ENCODE measurements at places on chromosomes 6 and 20.

DNA sequence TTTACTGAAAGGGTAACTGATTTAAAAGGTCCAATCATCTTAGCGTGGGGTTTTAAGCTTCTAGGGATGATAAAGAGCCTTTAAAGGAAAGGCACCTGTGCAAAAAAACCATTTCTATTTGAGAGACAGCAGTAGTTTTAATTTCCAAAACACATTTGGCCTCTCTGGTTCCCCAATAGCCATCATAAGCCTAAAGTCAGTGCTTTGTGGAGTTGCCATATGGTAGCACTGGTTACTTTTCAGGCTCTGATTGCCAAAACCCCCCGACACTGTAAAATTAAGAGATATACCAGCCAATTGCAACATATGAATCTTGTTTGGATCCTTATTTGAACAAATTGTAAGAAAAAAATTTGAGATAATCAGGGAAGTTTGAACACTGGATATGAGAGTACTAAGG is 44.6 kb downstream of the TP53INP2 start:
- DNase-seq = no peak

GRCh38 chr20:1854246-1854645 is 41.0 kb upstream of the SIRPA start:
- no peak for DNase-seq

GRCh38 chr6:72724545-72724944 is 102.7 kb downstream of the KCNQ5 start:
- DNase-seq = no peak

- DNase-seq = no peak
These were observed 295.3 kb downstream of the PRL start for GRCh38 chr6:22001396-22002027.

DNA sequence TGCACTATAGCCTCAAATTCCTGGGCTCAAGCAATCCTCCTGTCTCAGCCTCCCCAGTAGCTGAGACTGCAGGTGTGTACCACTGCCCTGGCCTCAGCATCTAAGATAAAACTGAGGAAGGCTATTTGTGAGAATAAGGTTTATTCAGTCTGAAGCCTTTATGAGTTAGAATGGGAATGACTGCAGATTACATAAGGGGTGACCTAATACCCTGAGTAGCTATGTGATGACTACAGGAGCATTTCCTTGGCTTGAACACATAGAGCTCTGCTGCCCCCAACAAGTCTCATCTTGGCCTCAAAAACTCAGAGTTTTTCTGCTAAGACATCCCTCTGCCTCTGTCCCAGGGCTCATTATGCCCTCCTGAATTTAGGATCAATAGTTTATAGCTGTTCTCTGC is 7.6 kb downstream of the GSS start:
- no peak for DNase-seq

GRCh38 chr6:161048641-161049040 is 57.1 kb downstream of the MAP3K4 start:
- DNase-seq = no peak

GRCh38 chr6:158330016-158330415 is 17.8 kb downstream of the TULP4 start:
- DNase-seq = no peak

- DNase-seq = no peak
These were observed 170.8 kb upstream of the PHACTR1 start for GRCh38 chr6:12545619-12546409.

- DNase-seq = no peak
These were observed 45.6 kb upstream of the SGK1 start for GRCh38 chr6:134363323-134364039.

GRCh38 chr6:126897758-126898157 is 220.7 kb upstream of the RSPO3 start:
- no peak for DNase-seq

DNA sequence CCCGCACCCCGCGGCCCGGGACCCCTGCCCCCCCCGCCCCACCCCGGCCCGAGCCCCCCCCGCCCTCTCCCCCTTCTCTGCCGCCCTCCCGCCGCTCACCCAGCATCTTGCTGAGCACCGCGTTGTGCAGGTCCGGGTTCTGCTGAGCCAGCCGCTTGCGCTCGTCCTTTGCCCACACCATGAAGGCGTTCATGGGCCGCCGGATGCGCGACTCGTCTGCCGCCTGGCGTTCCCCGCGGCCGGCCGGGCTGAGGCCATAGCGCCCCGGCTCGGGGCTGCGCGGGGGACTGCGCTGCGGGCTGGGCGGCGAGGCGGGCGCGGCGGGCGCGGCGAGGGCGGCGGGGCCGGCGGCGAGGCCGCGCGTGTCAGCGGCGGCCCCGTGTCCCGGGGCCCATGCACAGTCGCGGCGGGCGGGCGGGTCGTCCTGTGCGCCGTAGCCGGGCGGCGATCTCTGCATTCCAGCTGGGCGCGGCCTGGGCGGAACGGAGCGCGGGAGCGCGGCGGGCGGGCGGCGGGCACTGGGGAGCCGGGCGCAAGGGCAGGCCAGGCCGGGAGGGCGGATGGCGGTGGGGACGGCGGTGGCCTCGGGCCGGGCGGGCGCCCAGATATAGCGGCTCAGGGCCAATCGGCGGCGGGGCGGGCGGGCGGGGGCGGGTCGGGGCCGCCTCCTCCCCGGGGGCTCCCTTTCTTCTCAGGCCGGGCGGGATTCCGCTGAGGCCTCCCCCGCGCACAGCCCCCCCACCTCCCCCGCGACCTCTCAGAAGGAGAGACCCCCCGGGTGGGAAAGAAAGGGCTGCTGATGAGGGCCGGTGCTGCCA is at the start of gene SOX18:
Gene SOX18 (minus strand): TSS at position 580 of the 818 bp plus-strand sequence. CDS start 123 bp downstream, at position 457.
- DNase-seq = no peak

DNA sequence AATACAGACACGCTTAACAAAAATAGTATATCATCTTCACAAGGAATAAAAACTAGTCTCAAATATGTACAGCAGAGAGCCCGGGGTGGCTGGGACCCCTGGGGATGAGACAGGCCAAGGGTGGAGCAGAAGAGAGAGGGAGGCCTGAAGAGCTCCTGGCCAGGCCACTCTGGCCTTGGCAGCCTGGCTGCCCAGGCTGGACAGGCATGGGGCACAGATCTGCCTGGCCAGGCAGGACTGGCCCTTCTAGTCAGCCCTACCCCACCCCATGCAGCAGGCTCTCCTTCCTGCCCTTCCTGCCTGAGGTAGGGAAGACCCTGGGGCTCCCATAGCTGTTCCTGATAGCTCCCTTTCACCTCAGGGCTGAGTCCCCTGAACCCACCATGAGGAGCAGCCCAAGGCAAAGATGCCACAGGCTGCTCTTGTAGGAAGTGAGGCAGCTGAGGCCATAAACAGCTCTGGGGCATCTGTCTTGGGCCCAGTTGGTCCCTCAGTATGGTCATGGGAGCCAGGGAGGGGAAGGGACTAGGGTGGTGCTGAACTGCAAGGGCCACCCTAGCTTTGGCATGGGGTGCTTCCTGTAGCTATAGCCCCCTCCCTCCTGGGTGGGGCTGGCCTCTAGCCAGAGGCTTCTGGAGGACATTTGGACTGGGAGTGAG is 27.1 kb downstream of the COX4I2 start:
- no peak for DNase-seq

- DNase-seq = no peak
These were observed 111.9 kb downstream of the SCML4 start for GRCh38 chr6:107712237-107712664.

- DNase-seq = no peak
These were observed 60.1 kb downstream of the QKI start for GRCh38 chr6:163474581-163474980.

GRCh38 chr20:36043441-36043840 is 75.1 kb downstream of the CNBD2 start:
- DNase-seq = no peak

DNA sequence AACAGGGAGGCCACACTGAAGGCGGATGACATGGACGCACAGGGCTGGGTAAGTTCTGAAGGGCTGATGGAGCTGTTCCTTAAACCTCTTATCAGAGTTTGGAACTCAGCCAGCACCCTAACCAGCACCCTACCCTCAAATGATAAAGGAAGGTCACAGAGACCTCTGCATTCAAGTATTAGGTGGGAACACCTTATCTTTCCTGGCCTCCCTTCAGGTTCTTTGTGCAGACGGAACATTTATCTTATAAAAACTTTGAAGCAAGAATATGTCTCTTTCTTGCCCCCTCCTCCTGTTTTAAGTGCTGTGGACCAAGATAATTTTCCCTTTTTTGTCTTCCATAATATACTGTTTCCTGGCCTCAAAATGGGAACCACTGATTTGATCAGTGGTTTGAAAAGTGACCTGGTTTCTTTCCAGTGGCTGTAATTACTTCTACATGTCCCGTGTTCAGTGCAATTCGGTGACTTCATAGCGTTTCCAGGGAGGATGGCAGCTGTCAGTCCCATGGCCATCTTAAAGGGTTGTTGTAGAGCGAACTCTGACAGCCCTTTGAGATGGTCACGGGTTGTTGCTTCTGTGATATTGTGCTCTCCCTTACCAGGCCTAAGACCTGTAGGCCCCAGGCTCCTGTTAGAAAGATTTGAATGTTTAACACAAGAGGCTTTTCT is 213.2 kb upstream of the MYLIP start:
- no peak for DNase-seq

- DNase-seq = no peak
These were observed 143.9 kb downstream of the BCAS1 start for GRCh38 chr20:53926428-53927028.

- no peak for DNase-seq
These were observed 5.8 kb downstream of the HMGA1 start for GRCh38 chr6:34242252-34243130.

DNA sequence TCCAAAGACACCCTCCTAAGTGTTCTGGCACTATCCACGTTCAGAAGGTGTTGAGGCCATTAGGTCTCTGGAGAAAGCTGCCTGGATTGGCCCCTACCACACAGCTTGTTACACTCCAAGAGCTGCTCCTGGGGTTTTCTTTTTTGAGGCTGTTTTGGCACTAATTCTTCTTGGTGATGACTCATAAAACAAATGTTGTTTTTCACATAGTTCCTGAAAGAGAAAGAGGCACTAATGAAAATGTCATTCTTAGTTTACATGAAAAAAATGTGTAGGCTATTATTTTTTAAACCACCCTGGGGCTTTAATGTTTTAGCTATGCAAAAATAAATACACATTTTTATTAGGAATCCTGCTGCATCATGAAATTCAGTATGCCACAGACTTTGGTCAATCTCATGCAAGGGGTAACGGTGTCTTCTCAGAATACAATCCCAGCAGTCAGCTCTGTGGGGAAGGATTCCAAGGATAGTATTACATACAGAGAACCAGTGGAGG is 38.1 kb downstream of the TBPL1 start:
- DNase-seq = no peak

DNA sequence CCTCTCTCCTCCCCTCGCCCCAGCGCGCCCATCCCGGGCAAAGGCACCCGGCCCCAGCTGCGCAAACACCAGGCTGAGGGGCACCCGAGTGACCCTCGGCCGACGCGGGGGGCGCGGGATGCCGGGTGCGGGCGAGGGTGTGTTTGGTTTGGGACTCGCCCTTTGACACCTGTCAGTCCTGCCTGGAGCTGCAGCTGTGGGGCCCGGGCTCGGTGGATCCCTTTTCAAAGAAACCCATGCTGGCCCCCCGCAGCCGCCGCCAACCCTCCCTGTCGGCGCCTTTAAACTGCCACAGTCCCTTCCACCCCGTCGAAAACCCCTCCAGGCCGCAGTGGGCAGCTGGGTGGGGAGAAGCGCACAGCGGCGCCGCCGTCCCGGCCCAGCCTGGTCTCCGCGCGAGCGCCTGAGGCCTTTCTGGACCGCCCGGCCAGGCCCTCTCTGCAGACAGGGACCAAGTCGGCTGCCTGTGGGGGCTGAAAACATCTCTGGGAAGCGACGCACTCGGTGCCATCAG is 5.5 kb downstream of the FOXQ1 start:
- DNase-seq = no peak

Data from cortex of kidney (tissue), 1 donor.